ENCODE measurements at places on chromosomes 4 and X. TPM values are rescaled to one million over a fixed set of nuclear protein-coding genes. Genes with fewer than 3 reads are reported as not detected.

DNA sequence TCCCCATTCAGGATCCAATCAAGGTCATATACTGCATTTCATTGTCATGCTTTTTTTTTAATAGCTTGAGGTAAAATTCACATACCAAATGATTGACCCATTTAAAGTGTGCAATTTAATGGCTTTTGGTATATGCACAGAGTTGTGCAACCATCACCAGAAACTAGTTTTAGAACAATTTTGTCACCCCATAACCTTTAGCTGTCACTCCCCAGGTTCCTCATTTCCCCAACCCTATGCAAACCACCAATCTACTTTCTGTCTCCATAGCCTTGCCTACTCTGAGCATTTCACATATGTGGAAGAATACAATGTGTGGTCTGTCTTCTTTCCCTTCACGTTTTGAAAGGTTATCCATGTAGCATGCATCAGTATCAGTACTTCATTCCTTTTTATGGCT is 1.4 kb upstream of the SMAD1 start:
- no peak for DNase-seq

Gene OCRL
- 27.0 TPM for total RNA-seq

Gene PNMA3
- total RNA-seq: 5.4 TPM

DNA sequence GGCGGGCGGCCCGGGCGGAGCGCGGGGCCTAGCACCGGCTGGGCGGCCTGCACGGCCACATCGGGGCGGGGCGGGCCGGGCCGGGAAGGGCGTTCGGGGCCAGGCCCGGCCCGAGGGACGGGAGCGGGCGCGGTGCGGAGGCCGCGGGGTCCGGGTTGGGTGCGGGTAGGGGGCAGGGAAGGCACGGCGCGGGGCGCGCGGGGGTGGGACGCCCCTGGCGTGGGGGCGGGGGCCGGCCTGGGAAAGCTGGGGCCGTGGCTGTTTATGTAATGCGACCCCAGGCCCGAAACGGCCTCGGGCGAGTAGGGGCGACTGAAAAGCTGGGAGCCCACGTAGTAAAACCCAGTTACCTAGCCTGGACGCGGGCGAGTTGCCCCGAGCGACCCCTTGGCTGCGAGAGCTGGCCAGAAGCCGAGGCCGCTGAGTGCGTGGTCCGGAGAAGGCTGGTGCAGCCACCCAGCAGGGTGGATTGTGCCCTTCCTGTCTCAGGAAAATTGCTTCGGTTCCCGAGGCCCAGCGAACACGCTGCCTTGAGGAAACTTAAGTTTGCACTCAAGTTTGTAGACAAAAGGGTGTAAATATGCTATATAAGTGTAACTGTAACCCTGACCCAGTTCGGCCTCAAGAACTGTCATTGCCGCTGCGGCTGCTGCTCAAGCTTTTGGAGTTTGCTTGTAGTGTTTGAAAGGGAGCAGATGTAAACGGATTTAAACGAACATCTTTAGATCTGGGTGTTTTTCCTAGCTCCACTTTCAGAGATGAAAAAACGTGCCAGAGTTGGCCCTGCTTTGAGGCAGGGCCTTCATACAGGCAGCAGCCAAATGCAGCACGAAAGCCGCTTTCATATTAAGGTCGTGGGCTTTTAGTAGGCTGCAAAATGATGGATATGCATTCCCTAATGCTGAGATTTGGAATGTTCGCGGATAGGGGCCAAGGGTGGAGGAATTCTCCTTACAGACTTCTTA is 674 bp downstream of the SEC24B start:
- DNase-seq: peak; percentile 69

Measured in endodermal cell (in vitro differentiated cells).